ENCODE measurements at places on chromosomes 13 and 19. TPM values are rescaled to one million over a fixed set of nuclear protein-coding genes. Genes with fewer than 3 reads are reported as not detected.

Gene JSRP1
- polyA plus RNA-seq = not detected

Gene RFPL4AL1
- not detected for polyA plus RNA-seq

Gene RAB4B
- 61.0 TPM for polyA plus RNA-seq

GRCh38 chr19:18417250-18418028, 1.8 kb upstream of the SSBP4 start:
- H3K36me3 ChIP-seq = no peaks in the 10 kb centered on the region
- DNase-seq = peak; percentile 85
- no peak overlapping the region for H3K4me3 ChIP-seq
- peaks cover 41% of the 10 kb centered on the region for H3K4me1 ChIP-seq
- H3K27me3 ChIP-seq = no peaks in the 10 kb centered on the region
- peak overlapping the region; percentile 98 for H3K27ac ChIP-seq

DNA sequence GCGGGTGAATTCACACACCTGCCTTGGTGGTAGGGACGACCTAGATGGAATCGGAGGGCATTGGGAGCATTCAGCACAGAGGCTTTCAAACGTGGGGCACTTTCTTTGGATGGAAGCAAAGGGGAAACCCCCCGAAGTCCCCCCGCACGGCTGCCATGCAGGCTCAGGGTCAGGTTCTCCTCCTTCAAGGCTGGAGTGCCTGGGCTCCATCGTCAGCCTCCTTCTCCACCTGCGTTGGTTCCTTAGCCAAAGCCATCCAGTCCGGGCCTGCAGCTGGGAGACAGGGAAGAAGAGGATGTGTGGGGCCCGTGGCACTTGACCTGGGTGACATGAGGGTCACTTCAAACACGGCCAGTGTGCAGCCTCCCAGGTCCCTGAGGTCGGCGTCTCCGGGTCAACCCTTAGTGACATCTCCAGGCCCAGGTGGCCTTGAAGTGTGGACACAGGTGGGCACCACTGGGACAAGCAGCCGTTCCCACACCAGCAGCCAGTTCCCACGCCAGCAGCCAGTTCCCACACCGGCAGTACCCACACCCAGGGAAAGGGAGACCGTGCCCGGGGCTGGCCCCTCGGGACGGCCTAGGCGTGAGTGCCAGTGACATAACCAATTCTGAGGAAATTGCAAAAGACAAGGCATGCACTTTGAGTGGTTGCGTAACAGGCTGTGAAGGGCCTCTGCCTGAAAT, 116.0 kb downstream of the SOX1 start:
- no peaks in the 10 kb centered on the region for H3K27me3 ChIP-seq
- no peaks in the 10 kb centered on the region for H3K4me1 ChIP-seq
- no peaks in the 10 kb centered on the region for H3K36me3 ChIP-seq
- no peak overlapping the region for H3K27ac ChIP-seq

DNA sequence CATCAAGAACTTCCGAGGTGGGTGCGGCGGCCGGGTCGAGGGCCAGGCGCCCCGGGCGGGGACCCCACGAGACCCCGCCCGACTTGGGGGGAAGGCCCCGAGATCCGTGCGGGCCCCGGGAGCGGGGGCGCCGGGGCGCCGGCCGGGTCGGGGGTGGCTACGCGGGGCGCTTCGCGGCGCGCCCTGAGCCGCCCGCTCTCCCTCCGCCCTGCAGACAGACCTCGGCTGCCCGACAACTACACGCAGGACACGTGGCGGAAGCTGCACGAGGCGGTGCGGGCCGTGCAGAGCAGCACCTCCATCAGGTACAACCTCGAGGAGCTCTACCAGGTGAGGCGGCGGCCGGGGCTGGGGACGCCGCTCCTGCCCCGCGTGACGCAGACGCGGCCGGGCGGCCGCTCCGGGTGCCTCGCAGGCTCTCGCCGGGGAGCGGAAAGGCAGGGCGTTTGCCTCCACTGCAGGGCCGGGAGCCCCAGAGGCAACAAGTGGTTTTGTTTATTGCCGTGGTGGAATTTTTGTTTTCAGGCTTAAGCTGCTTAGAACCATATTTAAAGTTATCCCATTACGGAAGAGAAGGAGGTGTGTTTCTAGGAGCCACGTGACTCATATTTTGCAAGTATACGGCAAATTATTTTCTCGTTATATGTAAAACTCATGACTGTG, 477 bp downstream of the CUL4A start:
- H3K4me3 ChIP-seq = peak overlapping the region; percentile 92
- peak; percentile 58 for DNase-seq
- no peaks in the 10 kb centered on the region for H3K27me3 ChIP-seq
- peaks cover 19% of the 10 kb centered on the region for H3K4me1 ChIP-seq

- no peaks in the 10 kb centered on the region for H3K4me1 ChIP-seq
- no peak for DNase-seq
- no peaks in the 10 kb centered on the region for H3K27me3 ChIP-seq
- H3K36me3 ChIP-seq = no peaks in the 10 kb centered on the region
- H3K4me3 ChIP-seq = no peak overlapping the region
- no peak overlapping the region for H3K27ac ChIP-seq
Observed at GRCh38 chr13:51632591-51633362, 48.5 kb downstream of the WDFY2 start.

- no peak for DNase-seq
- no peak within 1 kb of the TSS for H3K4me3 ChIP-seq
- no peak within 1 kb of the TSS for H3K27ac ChIP-seq
- no peaks in the 10 kb centered on the region for H3K36me3 ChIP-seq
- H3K27me3 ChIP-seq = peaks cover 51% of the 10 kb centered on the region
Observed at GRCh38 chr19:6590827-6591319, at the start of gene CD70. Gene CD70 (minus strand): TSS chr19:6591150. CDS start chr19:6591002, 148 bp downstream.

Gene CACNA1A
- polyA plus RNA-seq = 0.17 TPM

GRCh38 chr13:70125693-70126092, 17.4 kb upstream of the KLHL1 start:
- no peaks in the 10 kb centered on the region for H3K4me1 ChIP-seq
- H3K4me3 ChIP-seq = no peak overlapping the region
- no peaks in the 10 kb centered on the region for H3K36me3 ChIP-seq
- no peak overlapping the region for H3K27ac ChIP-seq

- no peak overlapping the region for H3K27ac ChIP-seq
- DNase-seq = no peak
- H3K27me3 ChIP-seq = no peaks in the 10 kb centered on the region
- no peaks in the 10 kb centered on the region for H3K4me1 ChIP-seq
- no peak overlapping the region for H3K4me3 ChIP-seq
Observed at GRCh38 chr13:64248371-64249065, 2832.9 kb upstream of the PCDH20 start.

GRCh38 chr13:72853000-72853399, 71.1 kb downstream of the PIBF1 start:
- H3K4me3 ChIP-seq = no peak overlapping the region
- no peaks in the 10 kb centered on the region for H3K27me3 ChIP-seq
- no peak for DNase-seq
- H3K4me1 ChIP-seq = no peaks in the 10 kb centered on the region

DNA sequence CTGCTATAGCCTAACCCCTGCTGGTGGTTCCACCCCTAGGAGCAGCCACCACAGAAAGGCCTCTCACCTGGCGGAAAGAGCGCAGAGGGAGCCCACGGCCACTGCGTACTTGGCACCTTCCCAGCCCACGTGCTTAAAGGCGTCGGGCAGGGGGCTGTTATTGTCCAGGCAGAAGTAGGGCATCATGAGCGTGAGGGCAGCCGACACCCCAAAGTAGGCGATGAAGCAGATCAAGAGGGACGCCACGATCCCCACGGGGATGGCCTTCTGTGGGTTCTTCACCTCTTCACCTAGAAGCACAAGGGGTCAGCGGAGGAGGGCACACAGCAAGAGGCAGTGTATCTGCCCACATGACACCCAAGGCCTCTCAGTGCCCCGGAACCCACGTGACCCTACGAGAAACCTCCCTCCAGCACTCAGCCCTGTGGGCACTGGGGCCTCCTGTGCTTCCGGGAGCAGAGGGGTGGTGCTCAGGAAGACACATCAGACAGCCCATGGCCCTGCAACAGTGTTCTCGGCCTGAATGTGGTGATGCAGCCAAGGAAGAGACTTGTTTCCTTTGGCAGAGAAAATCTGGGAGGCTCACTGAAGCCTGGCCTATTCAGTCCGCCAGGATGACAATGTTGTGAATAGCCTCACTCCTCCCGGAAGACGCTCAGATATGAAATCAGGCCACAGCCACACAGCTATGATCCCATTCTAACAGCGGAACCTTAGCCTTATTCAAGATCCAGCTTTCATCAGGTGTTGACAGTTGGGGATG, 72.1 kb downstream of the SLC7A1 start:
- H3K27me3 ChIP-seq = no peaks in the 10 kb centered on the region
- H3K27ac ChIP-seq = peak overlapping the region; percentile 28
- peaks cover 14% of the 10 kb centered on the region for H3K36me3 ChIP-seq
- DNase-seq = peak; percentile 48
- H3K4me3 ChIP-seq = no peak overlapping the region
- peaks cover 34% of the 10 kb centered on the region for H3K4me1 ChIP-seq

Gene SDHAF1
- 16.5 TPM for polyA plus RNA-seq

Gene SBK3
- 0.19 TPM for polyA plus RNA-seq

DNA sequence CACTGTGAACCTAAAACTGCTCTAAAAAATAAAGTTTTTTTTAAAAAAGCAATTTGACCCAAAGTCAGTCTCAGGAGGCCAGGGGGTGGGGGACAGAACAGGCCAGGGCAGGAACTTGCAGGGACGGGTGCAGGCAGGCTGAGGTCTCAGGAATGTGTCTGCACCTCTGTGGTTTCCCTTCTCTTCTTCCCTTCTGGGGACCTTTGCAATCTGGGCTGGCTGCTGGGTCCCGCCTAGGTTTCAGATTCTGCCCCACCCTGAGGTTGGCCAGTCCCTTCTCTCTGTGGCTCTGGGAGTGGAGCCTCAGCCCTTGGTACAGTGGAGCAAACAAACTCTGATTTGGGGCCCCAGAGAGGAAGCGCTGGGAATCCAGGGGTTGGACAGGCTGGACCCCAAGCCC, 5.3 kb upstream of the F2RL3 start:
- no peaks in the 10 kb centered on the region for H3K27me3 ChIP-seq
- no peak overlapping the region for H3K27ac ChIP-seq
- DNase-seq = no peak
- H3K4me3 ChIP-seq = no peak overlapping the region
- peaks cover 9% of the 10 kb centered on the region for H3K4me1 ChIP-seq
- peaks cover 4% of the 10 kb centered on the region for H3K36me3 ChIP-seq

DNA sequence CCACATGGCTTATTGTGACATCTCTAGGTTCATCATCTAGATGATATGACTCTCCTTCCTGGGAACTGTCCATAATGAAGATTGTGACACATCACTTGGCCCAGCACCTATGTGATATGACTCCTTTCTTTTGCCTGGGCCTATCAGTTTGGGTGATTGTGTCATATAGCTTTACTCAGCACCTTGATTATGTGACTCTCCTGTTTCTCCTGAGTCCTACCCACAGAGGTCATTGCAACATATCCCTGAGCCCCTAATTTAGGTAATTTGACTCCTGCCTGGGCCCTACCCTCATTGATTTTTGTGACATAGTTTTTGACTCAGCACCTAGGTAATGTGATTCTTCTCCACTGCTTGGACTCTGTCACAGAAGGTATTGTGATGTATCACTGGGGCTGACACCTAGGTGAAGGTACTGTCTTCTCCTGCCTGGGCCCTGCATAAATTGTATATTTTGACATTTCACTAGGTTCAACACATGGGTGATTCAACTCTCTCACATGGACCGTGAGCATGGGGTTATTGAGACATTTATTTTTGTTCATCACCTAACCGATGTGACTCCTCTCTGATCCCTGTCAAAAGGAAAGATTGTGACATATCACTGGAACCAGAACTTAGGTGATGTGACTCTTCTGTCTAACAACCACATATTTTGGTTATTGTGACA, 26.2 kb upstream of the ZNF254 start:
- DNase-seq = no peak
- H3K27ac ChIP-seq = no peak overlapping the region
- H3K4me1 ChIP-seq = no peaks in the 10 kb centered on the region
- H3K4me3 ChIP-seq = no peak overlapping the region
- H3K36me3 ChIP-seq = peaks cover 14% of the 10 kb centered on the region

- no peak overlapping the region for H3K27ac ChIP-seq
- no peaks in the 10 kb centered on the region for H3K27me3 ChIP-seq
- no peaks in the 10 kb centered on the region for H3K4me1 ChIP-seq
- DNase-seq = no peak
- no peak overlapping the region for H3K4me3 ChIP-seq
Observed at GRCh38 chr13:62838929-62839328, 1423.3 kb upstream of the PCDH20 start.

Gene ZNF563
- polyA plus RNA-seq = 0.35 TPM

Gene ZNF607
- polyA plus RNA-seq = 1.3 TPM

DNA sequence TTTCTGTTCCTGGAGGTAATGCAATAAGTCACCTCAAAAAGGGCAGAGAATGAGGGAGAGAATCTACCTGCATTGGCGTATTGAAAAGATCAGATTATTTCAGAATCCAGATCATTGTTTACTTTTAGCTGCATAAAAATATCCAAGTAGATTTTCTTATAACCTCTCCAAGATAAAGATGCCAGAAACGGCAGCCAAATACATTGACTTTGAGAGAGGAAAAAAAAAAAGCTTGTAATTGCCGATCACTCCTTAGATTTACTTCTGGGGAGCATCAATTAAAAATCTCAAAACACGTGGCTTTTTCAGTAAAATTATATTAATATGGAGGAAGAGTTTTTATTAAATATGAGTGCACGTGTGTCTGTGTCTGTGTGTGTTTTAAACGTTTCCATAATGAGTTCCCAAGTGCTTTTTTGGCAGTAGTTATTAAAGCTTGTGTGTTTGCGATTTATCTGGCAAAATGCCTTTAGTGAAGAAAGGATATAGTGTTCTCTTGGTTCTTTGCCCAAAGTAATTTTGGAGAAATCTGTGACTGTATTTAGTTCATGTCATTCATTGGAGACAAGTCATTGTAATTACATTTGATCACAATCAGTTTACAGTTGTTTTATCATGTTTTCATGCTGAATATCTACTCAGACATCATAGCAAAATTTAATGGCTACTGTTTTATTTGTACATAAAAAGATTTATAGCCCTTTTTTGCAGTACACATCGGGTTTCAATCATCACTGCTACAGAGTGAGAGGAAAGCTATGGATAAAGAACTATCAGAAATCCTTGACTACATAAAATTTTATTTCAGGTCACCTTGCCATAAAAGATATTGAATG, 176.1 kb downstream of the TM9SF2 start:
- H3K27ac ChIP-seq = no peak overlapping the region
- no peaks in the 10 kb centered on the region for H3K4me1 ChIP-seq
- H3K36me3 ChIP-seq = no peaks in the 10 kb centered on the region
- no peak for DNase-seq
- no peak overlapping the region for H3K4me3 ChIP-seq
- peaks cover 3% of the 10 kb centered on the region for H3K27me3 ChIP-seq

Gene ADAMTSL5
- polyA plus RNA-seq = 0.07 TPM

Gene TSHZ3
- polyA plus RNA-seq = 1.2 TPM

- no peaks in the 10 kb centered on the region for H3K36me3 ChIP-seq
- no peak overlapping the region for H3K4me3 ChIP-seq
- H3K27me3 ChIP-seq = no peaks in the 10 kb centered on the region
- H3K27ac ChIP-seq = no peak overlapping the region
Observed at GRCh38 chr13:107475753-107476453, 739.4 kb downstream of the LIG4 start.

GRCh38 chr19:39502640-39503417, 4.1 kb downstream of the DLL3 start:
- H3K4me3 ChIP-seq = no peak overlapping the region
- H3K27ac ChIP-seq = no peak overlapping the region
- H3K4me1 ChIP-seq = peaks cover 10% of the 10 kb centered on the region
- DNase-seq = peak; percentile 67
